ENCODE measurements at places on chromosomes 12 and 14. TPM values are rescaled to one million over a fixed set of nuclear protein-coding genes. Genes with fewer than 3 reads are reported as not detected.

The ESPL1 gene
- 12.5 TPM for polyA plus RNA-seq

DNA sequence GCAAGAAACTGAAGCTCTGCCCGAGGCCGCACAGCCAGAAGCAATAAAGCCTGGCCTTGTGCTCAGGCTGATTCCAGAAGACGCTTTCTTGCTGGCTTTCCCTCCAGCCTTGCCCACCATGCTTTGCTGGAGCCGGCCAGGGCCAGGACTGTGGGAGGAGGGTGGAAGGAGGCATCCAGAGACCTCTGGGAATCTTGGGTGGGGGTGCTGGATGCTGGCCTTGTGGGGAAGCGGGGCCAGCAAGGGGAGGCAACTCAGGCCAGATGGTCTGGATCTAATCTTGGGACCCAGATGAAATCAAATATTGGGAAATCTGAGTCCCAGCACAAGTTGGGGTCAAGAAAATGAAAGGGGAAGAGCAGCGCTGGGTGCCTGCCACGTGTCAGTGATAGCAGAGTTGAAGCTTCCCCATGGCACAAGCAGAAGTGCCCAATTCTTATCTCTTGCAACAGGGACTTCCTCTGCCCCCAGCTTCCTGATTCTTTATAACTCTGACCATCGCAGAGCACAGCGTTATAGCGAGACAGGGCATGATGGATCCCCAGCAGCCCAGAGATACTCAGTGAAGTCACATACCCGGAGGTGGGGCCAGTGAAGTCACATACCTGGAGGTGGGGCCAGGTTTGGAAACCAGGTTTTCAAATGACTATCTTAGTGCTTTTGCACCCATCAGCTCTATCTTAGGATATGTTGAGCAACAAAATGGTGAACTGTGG, 6.4 kb upstream of the RABGGTA start:
- no peak for DNase-seq

DNA sequence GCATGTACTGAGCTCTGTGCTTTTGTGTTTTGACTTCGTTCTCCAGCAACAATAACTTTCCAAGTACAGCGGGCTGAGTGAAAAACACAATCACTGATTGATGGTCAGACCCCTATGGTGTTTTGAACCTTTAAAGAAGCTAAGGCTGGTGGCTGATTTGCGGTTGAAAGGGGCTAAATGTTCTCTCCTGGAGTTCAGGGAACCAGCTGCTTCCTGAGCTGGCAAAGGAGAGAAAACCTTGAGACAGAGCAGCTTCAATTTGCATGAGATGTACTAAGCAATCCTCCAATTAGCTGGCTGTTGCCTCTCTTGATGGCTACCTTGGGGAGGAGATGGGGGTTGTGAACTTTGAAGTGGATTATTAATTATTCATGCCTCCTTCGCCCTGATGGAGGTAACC, 546.7 kb upstream of the SEL1L start:
- DNase-seq, result no peak

DNA sequence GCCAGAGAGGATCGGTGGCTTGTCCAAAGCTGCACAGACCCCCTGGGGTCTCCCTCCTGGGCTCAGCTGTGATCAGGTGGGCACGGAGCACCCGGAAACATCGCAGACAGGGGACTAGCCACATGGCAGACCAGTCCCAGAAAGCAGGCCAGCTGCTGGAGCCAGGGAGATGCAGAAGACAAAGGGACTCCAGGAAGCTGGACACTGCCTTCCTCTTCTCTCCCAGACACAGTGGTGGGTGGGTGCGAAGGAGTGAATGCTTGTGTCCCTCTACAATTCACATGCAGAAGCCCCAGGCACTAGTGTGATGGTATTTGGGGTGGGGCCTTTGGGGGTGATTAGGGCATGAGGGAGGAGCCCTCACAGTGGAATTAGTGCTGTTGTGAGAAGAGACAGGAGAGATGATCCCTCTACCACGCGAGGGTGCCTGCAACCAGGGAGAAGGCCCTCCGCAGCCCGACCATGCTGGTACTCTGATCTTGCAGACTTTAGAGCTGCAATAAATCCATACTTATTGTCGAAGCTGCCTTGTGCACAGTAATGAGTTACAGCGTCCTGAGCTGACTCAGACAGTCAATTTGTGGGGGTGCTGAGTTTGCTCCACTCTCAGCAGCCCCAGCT, 95.2 kb downstream of the CALM1 start:
- DNase-seq, result no peak

DNA sequence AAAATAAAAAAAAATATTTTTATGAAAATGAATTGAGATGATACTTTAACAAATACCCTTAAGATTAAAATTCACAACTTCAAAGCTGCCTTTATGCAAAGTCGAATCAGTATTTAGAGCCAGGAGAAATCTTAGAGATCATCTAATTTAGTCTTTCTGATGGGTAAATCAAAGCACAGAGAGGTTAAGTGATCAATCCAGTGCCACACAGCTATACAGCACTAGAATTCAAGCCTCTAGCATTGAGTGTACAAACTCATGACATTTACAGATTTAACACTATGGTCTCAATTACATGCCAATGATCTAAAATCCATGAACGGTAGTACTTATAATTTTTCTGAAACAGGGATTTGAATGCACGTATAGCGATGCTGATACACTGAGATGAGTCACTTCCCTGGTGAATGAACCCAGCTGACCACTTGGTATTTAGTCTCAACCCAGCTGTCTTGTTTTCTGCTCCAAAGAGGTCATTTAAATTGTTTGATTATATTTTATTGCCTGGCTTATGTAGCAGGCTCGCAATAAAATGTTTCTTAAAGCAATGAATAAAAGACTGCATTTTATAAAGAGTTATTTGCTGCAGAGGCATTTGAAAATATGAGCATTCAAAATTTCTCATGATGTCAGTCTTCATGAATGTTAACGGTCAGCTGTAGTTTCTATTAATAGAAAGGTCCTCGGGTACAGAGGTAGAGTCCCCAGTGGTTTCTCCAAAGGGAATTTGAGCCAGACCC, 152.4 kb upstream of the PRICKLE1 start:
- no peak for DNase-seq

- DNase-seq, result no peak
Observed at GRCh38 chr12:89889062-89889461, 180.4 kb upstream of the ATP2B1 start.

GRCh38 chr14:59320361-59320760, 131.9 kb downstream of the DAAM1 start:
- DNase-seq, result no peak
